ENCODE measurements at places on chromosomes 13 and 19. TPM values are rescaled to one million over a fixed set of nuclear protein-coding genes. Genes with fewer than 3 reads are reported as not detected.

Gene PLEKHF1
- 27.4 TPM for total RNA-seq

GRCh38 chr19:5094768-5095567 is 126.1 kb downstream of the KDM4B start:
- H3K4me3 ChIP-seq = no peak overlapping the region
- H3K27ac ChIP-seq = no peak overlapping the region
- no peak for DNase-seq
- H3K27me3 ChIP-seq = no peaks in the 10 kb centered on the region
- peaks cover 31% of the 10 kb centered on the region for H3K36me3 ChIP-seq

DNA sequence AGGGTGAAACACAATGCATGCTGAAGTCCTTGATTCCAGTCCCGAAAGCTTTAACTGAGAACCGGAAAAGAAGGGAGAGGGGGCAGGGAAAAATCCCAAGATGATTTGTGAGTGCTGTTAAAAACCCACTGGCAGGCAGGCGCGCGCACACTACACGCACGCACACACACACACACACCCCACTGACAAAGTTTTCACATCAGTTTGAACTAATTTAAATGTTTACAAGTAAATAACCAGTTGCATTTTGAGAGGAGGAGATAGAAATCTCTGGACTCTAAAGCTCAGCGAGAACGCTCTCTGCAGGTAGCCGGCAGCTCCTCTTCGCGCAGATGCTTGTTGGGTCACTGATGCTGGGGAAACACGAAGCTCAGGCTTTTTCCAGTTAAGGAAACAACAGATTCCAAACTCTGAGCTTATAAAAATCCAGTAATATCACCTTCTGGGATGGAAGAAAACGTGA is 818 bp upstream of the SLITRK1 start:
- H3K4me3 ChIP-seq = no peak overlapping the region
- peaks cover 37% of the 10 kb centered on the region for H3K4me1 ChIP-seq
- no peak overlapping the region for H3K27ac ChIP-seq
- no peaks in the 10 kb centered on the region for H3K36me3 ChIP-seq
- peaks cover 34% of the 10 kb centered on the region for H3K27me3 ChIP-seq

DNA sequence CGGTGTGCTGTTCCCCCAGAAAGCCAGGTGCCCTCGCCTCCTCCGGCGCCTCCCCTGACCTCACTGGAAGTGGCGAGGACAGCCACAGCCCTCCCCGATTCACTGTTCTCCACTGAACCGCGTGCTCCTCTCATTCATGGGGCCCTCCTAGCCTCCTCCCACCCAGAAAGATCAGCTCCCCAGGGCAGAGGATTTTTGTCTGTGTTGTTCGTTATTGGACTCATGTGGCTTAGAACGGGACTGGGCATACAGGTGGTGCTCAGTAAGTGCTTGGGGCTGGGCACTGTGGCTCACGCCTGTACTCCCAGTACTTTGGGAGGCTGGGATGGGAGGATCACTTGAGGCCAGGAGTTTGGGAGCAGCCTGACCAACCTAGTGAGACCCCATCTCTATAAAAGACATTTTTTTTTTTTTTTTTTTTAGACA is 3.8 kb downstream of the PRTN3 start:
- H3K36me3 ChIP-seq = no peaks in the 10 kb centered on the region
- peaks cover 35% of the 10 kb centered on the region for H3K4me1 ChIP-seq
- H3K4me3 ChIP-seq = no peak overlapping the region
